Lower leg skin (tissue), 4 donors: ENCODE measurements at places on chromosomes 5 and 9. TPM values are rescaled to one million over a fixed set of nuclear protein-coding genes. Genes with fewer than 3 reads are reported as not detected.
A peak's percentile ranks its signal among the peaks of the same experiment; 100 is the strongest.

DNA sequence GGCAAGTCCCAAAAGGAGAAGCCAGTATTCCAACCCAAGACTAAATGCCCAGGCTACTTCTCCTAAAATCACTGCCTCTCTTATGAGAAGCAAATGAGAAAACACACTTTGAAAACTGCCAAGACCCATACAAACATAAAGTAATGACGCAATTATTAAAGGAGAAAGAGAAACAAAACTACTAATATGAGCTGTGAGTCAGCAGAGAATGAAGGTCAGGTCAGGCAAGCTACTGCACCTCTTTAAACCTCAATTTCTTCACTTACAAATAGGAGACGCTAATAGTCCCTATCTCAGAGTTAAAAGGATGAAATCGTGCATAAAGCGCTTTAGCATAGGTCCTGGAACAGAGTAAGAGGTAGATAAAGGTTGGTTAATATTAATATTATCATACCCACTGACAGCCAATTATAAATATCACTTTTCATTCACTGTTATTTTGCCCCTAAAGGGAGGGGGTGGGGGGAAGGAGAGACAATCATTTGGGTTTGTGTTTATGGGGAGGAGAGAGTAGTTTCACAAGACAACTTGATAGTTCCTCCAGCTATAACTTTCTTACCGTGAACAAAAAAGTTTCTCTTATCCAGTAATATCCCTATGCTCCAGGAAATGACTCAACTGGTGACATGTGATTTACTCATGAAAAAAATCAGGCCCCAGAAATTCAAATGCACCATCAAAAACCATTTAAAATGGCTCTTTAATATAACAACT, 3.6 kb downstream of the PSMB7 start:
- no peak for DNase-seq

- DNase-seq, result no peak
These were observed 854.1 kb downstream of the MAT2B start for GRCh38 chr5:164359260-164360255.

- DNase-seq, result no peak
These were observed 5.4 kb downstream of the IL4 start for GRCh38 chr5:132679166-132679565.

DNA sequence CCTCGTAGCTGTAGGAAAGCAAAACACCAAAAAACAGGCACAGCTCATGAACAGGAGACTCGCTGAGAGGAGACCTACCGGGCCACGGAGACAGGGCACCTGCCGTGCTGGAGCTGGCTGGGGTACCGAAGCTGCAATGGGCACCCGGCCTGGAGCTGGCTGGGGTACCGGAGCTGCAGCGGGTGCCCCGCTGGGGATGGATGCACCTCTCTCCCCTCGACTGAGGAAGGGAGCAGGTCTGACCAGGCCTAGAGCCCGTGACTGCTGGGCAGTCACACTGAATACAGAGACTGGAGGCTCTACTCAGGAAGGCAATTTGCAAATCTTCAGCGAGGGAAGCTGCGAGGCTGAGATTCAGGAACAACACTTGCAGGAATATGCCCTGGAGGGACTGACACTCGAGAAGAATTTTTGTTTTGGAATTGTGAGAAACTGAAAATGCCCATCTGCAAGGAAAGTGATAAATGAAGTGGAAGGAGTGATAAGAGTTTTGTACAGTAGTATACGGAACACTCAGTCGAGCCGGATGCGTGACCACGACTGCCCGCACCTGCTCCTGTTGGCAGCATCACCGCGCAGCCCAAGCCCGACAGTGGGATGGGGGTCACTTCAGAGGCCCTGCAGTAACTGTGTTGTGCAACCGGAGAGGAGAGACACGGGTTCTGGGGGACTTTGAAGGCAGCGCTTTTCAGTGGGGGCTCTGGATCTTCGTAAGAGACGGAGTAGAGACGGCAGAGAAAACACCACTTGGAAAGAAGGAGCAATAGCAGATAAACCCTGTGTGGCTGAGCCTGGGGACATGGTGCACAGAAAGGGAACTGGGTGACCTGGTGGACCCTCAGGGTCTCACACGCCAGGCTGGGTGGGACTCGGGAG, 27.9 kb upstream of the LPCAT1 start:
- peak; percentile 78 for DNase-seq

DNA sequence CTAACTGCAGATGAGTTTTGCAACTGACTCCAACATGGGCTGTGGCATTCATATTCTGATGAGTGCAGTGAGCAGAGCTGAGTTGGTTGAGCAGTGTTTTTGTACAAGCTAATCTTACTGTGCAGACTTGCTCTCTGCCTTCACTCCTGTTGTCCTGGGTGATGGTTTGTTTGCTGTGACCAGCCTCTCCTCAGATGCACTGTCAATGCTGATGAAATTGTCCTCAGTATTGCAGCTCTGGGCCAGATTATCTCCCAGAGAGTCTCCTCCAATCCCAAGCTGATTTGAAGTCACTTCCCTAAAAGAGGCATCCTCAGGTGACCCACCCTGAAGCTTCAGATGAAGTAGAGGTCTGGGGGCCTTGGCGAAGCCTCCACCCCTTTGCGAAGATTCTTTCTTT, 581.8 kb downstream of the ACTL7B start:
- no peak for DNase-seq

DNA sequence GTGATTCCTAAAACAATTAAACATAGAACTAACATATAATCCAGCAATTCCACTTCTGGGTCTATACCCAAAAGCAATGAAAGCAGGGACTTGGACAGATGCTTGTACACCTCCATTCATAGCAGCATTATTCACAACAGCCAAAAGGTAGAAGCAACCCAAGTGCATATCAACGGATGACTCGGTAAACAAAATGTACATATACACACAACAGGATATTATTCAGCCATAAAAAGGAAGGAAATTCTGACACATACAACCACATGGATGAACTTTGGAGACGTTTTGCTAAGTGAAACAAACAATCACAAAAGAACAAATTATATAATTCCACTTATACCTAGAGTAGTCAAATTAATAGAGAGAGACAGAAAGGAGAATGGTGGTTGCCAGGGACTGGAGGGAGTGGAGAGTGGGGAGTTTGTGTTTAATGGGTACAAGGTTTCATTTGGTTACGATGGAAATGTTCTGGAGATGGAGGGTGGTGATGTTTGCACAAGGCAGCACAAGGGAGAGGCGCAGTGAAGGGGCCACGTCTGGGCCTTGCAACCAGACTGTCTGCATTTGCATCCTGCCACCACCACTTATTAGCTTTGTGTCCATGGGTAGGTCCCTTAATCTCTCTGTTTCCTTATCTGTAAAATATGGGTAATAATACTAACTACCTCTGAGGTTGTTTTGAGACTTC, 36.3 kb upstream of the RLN1 start:
- DNase-seq, result no peak

- peak; percentile 52 for DNase-seq
These were observed 167.3 kb downstream of the ROR2 start for GRCh38 chr9:91782708-91783214.

DNA sequence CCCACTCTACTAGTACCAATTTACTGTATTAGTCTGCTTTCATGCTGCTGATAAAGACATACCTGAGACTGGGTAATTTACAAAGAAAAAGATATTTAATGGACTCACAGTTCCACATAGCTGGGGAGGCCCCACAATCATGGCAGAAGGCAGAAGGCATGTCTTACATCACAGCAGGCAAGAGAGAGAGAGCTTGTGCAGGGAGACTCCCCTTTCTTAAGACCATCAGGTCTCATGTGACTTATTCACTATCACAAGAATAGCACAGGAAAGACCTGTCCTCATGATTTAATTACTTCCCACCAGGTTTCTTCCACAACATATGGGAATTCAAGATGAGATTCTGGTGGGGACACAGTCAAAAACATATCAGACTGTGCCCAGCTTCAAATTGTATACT, 11.5 kb downstream of the UGT3A1 start:
- DNase-seq, result no peak

- no peak for DNase-seq
These were observed 3.7 kb upstream of the NRARP start for GRCh38 chr9:137305798-137306065.

DNA sequence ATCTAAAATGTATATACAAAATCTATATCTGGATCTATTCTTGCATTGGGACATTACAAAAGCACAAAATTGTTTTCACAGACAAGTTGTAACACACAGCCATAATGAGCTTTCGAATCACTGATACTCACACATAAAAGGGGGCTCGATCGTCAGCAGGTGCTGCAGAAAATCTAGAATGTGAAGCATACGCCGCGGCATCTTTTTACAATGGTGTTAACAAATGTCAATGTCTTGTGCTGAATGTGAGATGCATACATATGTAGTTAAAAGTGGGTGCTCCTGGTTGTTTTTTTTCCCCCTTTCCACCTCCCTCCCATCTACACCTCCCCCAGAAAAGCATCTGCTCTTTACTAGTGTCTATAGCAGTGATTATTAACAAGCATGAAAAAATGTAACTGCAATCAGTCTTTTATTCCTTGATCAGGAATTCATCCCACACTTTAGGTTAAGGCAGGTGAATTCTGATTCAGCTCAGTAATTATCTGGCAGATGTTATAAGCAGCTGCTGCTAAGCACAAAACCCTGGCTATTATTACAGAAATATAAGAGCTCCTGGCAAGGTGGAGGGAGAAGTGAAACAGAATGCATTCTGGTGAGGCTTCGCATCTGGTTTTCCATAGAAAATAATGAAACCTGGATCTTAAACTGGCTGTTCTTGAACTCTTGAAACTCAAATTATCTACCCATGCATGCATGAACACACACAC, 114.1 kb downstream of the MPDZ start:
- no peak for DNase-seq

DNA sequence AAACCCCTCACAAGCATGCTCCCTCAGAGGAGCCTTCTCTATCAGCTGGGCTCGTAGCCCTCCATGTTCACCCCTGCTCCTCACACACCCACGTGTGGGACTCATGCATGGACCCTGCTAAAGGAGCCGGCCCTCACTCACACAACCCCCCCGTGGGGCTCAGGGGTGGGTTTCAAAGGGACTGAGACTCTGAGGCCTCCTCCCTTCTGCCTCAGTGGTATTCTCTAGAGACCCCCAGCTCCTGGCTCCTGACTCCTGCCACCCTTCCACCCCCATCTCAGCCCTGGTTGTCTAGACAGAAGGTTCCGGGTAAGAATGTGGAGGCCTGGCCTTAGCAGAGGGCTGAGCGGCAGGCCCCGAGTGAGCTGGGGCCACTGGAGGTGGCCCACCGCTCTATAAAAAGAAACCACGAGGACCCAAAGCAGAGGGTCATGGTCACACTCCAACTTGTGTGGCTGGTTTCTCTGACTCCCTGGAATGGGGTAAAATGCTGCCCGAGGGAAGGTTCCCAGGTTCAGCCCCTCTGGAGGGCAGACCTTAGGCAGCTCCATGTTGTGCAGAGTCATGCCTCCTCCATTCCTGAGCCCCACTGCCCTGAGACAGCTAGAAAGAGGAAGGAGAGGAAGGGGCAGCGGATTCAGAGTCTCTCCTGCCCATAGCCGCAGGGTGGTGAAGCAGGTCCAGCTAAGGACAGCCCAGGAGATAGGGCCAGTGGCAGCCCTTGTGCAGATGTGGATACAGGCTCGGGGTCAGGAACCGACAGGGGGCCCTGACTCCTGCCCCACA, 10.8 kb downstream of the SEPTIN8 start:
- DNase-seq, result peak; percentile 68

DNA sequence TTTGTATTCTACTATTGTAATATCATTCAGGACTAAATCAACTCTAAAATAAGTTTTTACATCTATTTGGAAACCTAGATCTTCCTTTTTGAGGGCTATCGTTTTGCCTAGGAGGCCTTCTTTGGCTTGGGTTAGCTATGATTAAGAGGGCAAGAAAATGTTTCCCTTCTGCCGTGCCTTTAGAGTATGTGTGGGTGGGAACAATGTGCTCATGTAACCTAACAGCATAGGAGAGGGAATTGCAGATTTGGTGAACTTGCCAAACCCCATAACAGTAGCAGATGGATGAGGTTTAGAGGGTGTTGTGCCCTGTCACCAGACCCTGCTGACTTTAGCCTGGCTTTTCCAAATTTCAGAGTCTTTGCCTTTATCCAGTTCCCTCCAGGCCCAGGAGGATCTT, 339.0 kb downstream of the ADGRV1 start:
- no peak for DNase-seq

GRCh38 chr9:125393426-125393825, 131.8 kb downstream of the GAPVD1 start:
- no peak for DNase-seq

DNA sequence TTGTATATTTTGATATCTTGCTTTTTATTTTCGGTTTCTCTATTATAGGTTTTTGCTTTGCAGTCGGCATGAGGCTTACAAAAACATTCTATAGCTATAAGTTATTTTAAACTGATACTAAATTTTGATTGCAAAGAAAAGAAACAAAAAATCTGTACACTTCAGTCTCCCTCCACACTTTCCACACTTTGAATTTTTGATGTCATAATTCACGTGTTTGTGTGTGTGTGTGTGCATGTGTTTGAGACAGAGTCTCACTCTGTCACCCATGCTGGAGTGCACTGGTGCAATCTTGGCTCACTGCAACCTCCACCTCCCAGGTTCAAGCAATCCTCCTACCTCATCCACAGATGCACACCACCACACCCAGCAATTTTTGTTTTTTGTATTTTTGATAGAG, 124.9 kb downstream of the MRPS30 start:
- no peak for DNase-seq

DNA sequence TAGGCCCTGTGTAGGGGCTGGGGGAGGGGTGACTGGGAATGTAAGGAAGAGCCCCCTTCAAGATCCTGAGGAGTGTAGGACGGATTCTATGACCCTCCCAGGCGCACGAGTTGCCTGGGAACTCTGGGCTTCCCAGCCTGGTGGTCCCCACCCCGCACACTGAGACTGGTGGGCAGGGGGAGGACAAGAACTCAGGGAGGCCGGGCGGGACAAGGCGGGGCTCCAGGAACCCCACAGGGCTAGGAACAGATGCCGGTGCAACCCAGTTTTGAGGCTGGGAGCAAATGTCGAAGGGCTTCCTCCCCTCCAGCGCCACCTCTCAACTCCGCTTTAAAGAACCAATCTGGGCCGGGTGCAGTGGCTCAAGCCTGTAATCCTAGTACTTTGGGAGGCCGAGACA, 1.3 kb upstream of the VDAC1 start:
- no peak for DNase-seq

DNA sequence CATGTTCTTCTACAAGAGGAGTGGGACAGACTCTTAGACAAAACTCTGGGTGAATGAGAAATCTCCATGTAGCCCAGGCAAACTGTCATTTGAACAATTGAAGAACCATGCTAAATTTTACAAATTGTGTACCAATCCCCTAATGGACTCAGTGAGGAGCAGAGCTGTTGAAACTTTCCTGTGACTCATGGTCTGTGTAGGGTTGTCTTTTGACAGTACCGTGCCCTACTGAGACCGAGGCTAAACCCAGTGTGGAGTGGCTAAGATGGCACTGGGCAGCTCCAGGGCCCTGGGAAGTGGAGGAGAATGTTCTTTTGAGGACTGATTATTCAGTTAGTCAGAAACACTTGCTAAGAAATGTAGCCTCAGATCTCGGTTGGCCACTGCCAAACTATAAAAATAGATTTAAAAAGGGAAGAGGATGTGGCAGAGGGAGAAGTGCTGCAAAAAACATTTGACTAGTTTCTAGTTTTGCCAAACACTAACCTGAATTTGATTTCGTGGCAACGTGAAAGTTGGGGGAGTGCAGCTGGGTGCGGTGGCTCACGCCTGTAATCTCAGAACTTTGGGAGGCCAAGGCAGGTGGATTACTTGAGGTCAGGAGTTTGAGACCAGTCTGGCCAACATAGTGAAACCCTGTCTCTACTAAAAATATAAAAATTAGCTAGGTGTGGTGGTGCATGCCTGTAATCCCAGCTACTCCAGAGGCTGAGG, 24.7 kb downstream of the POU4F3 start:
- DNase-seq, result no peak

The GABBR2 gene
- total RNA-seq, result 4.2 TPM

The CARTPT gene
- total RNA-seq, result not detected

The MRPS30 gene
- 72.4 TPM for total RNA-seq

The ENC1 gene
- total RNA-seq, result 10.5 TPM

The SPATA9 gene
- not detected for total RNA-seq

The SAXO1 gene
- total RNA-seq, result 0.56 TPM
